Hematopoietic multipotent progenitor cell (in vitro differentiated cells): ENCODE measurements at places on chromosomes 2 and 18.

DNA sequence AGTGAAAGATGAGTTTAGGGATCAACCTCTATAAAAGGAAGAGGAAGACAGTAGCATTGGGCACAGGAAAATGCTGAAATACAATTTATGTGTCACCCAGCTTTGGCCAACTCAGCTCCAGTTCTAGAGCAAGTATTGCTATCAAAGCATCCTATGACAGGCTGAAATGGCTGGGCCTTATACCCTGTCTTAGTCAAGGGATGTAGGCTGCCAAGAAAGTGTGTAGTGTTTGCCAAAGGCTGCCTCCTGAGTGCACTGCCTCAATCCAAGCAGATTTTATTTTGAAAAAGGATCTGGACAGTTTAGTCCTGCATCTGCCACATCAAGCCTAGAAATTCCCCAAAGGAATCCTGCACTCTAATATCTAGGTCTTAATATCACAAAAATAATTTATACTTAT, 359.9 kb upstream of the ZC3H15 start:
- DNase-seq, result no peak

GRCh38 chr2:18925296-18925695, 335.9 kb upstream of the NT5C1B start:
- no peak for DNase-seq

- peak; percentile 89 for DNase-seq
Observed at GRCh38 chr2:143128681-143129580, at the start of gene ARHGAP15. ARHGAP15 (plus strand) TSS chr2:143129419.

- DNase-seq, result no peak
Observed at GRCh38 chr2:152549423-152549822, 167.8 kb downstream of the PRPF40A start.

DNA sequence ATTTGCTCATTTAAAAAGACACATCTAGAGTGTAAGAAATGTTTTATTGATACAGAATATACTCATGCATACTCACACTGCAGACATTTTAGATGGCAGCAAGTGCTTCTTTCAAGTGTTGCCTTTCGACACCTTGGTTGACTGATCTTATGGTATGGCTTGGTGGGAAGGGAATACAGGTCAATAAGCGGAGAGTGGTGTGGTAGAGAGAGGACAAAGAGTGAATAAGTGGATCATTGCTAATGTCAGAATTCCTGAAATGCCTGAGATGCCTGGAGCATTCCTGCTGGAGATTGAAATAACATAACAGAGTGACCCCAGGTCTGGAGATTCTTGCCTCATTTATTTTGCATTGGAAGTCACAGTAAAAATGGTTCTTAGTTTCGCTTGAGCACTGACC, 76.7 kb downstream of the RND3 start:
- DNase-seq, result no peak

GRCh38 chr2:157185476-157186227, 71.9 kb upstream of the GALNT5 start:
- DNase-seq, result no peak
